CD4-positive, alpha-beta T cell treated with Interleukin-15 for 1 hour (primary cell): ENCODE measurements at places on chromosomes 1 and 21.

GRCh38 chr1:224922404-224923164 is 6.9 kb upstream of the DNAH14 start:
- no peak for DNase-seq

DNA sequence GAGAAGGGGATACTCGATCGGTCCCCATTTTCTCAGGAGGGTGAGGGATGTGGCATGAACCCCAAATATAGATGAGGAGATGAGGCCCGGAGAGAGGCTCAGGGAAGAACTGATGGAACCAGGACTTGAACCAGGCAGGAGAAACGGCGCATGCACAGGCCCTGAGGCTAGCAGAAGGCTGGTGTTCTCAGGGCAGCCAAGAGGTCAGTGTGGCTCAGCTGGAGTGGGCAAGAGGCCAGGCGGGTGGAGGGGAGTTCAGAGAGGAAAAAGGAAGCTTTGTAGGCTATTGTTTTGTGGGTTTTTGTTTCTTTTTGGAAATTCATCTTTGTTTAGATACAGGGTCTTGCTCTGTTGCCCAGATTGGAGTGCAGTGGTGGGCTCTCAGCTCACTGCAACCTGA is 122.0 kb downstream of the LACTBL1 start:
- no peak for DNase-seq

GRCh38 chr1:39890273-39890672 is 7.0 kb upstream of the TRIT1 start:
- no peak for DNase-seq

DNA sequence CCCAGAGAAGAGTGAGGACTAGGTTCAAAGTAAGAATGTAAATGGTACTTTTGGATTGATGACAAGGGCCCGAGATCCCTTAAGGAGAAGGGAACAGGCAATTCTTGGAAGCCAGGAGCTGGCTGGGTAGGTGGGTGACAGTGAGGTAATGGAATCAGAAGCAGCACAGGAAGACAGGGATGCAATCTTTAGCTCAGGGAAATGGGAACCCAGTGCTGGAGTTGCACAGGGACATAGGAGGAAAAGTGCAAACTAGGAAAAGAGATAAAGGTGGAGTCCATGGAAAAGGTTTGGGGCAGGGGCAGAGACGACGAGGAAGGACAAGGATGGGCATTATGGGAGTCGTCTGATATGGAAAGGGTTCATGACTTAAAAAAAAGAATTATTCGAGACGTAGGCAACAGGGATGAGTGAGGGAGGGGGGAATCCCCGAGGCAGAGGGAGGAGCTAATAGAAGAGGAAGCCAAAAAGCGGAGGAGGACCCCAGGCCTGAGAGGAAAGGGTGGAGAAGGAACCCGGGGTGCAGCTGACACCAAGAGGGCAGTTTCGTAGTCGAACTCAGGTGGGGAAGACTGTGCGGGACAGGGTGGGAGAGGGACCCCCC is 495 bp downstream of the PI4KB start:
- DNase-seq: peak; percentile 77

- peak; percentile 24 for DNase-seq
These were observed 27.2 kb downstream of the HSPG2 start for GRCh38 chr1:21909787-21910503.

DNA sequence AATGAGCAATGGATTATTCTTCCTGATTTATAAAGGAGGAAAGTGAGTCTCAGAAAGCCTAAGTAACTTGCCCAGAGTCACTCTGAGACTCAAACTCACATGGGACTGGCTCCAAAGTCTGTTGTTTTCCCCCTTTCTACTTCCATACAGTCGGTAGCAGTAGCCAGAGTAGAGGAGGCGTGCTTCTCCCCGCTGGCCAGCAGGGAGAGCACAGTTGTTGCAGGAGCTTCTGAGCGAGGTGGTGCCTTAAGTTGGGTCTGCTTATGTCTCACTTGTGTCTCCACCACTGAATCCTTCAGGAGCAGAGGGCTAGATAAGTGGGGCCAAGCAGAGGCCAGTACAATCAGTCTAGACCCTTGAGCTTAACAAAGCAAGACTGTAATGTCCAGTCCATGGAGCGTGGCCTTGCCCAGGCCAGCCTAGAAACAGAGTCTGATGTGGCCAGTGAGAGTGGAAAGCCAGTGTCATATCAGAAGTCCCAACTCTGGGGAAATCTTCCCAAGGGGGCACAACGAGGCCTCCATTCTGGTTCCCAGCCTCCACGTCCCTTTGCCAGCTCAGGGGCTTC is 181.9 kb downstream of the ZSCAN20 start:
- no peak for DNase-seq

GRCh38 chr1:93607814-93608186 is 73.8 kb downstream of the BCAR3 start:
- no peak for DNase-seq

GRCh38 chr1:34781071-34781843 is at the start of gene GJB3:
GJB3 (plus strand) TSS chr1:34781214; CDS start chr1:34784763, 3,549 bp downstream.
- no peak for DNase-seq

- no peak for DNase-seq
These were observed 105.1 kb downstream of the SEC16B start for GRCh38 chr1:177864538-177865305.

GRCh38 chr1:231028682-231029081 is 11.4 kb downstream of the FAM89A start:
- DNase-seq: no peak

- DNase-seq: no peak
These were observed 228.1 kb downstream of the C1orf94 start for GRCh38 chr1:34404804-34405203.

- no peak for DNase-seq
These were observed 383.9 kb downstream of the KIF26B start for GRCh38 chr1:245538671-245539070.

GRCh38 chr1:210232511-210233215 is at the start of gene SERTAD4:
SERTAD4 (plus strand) TSS chr1:210232796; CDS start chr1:210237961, 5,165 bp downstream.
- no peak for DNase-seq

GRCh38 chr21:30337772-30338171 is 278 bp upstream of the KRTAP27-1 start:
- no peak for DNase-seq

- no peak for DNase-seq
These were observed 125.2 kb downstream of the TYW3 start for GRCh38 chr1:74858136-74858535.

DNA sequence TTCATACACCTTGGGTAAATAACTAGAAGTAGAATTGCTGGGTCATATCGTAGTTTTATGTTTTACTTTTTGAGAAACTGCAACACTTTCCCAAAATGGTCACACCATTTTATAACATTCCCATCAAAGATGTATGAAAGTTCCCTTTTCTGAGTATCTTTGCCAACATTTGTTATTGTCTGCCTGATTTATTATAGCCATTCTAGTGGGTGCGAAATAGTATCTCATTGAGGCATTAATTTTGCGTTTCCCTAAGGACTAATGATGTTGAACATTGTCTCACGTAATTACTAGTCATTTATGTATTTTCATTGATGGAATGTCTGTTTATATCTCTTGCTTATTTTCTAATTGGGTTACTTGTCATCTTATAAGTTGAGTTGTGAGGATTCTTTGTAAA is 3.4 kb downstream of the PRKAA2 start:
- DNase-seq: no peak

DNA sequence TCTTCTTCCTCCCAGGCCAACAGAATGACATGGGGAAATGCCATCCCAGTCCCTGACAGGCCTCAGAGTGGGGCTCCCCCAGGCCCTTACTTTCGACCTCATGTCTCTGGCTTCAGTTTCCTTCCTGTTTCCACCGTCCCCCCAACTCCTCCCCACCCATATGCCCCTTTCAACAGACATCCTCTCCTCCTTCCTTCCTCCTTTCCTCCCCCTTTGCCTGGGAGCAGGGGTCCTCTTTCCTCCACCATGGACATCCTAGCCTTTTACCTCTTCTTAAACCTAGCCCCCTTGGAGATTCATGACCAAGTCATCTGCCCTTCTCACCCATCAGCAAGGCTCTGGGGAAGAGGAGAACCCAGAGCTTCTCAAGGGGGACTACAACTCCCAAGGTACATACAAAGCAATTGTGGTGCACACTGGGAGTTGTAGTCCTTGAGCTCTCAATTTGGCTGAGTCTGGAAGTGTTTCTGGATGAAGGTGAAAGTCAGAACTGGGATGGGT is 4.0 kb downstream of the ZBTB7B start:
- DNase-seq: peak; percentile 46

- DNase-seq: no peak
These were observed 93.0 kb downstream of the HLCS start for GRCh38 chr21:36873513-36873912.

DNA sequence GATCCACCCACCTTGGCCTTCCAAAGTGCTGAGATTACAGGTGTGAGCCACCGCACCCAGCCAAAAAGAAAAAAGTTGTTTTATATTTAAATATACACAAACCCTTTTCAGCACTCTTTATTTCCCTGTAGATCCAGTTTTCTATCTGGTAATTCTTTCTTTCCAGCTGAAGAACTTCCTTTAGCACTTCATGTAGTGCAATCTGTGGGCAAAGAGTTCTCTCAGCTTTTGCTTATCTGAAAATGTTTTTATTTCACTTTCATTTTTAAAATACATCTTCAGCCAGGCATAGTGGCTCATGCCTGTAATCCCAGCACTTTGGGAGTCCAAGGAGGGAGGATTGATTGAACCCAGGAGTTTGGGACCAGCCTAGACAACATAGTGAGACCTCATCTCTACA is 28.5 kb upstream of the HYI start:
- DNase-seq: no peak

GRCh38 chr1:89598450-89599331 is 34.2 kb upstream of the LRRC8C start:
- DNase-seq: no peak

DNA sequence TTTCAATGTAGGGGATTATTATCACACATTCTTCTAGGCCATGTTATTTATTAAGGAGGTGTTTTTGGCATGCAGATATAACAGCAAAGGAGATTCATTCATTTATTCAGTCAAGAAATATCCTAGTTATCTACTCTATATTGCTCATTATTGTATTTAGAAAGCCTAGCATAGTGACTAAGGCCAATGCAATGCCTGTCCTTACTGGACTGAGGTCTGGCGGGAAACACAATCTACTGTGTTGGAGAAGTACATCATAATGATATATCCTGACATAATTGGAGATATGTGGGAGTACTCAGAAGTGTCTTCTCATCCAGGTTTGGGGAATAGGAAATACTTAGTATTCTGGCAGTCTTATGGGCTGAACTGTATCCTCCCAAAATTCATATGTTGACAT is 421.5 kb upstream of the USP24 start:
- no peak for DNase-seq

DNA sequence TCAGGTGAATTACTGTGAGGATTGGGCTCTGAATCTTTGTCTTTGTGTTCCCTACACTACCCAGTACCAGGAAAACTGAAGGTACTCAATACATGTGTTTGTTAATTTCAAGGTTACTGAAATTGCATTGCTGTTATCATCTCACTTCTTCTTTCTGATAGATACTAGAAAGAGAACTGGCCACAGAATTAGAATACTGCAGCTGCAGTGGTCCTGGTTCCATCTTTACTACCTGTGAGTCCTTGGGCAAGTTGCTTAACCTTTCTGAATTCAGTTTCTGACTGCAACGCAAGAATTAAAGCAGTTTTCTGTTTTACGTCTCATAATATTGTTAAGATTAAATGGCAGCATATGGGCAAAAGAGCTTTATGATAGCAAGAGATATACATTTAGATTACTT is 263.5 kb downstream of the LMO4 start:
- DNase-seq: no peak

GRCh38 chr1:170146720-170147263 is 1.0 kb downstream of the NTMT2 start:
- no peak for DNase-seq

- DNase-seq: no peak
These were observed 15.0 kb downstream of the RHBG start for GRCh38 chr1:156384007-156384406.

- no peak for DNase-seq
These were observed 131.2 kb downstream of the AK5 start for GRCh38 chr1:77412820-77413530.

DNA sequence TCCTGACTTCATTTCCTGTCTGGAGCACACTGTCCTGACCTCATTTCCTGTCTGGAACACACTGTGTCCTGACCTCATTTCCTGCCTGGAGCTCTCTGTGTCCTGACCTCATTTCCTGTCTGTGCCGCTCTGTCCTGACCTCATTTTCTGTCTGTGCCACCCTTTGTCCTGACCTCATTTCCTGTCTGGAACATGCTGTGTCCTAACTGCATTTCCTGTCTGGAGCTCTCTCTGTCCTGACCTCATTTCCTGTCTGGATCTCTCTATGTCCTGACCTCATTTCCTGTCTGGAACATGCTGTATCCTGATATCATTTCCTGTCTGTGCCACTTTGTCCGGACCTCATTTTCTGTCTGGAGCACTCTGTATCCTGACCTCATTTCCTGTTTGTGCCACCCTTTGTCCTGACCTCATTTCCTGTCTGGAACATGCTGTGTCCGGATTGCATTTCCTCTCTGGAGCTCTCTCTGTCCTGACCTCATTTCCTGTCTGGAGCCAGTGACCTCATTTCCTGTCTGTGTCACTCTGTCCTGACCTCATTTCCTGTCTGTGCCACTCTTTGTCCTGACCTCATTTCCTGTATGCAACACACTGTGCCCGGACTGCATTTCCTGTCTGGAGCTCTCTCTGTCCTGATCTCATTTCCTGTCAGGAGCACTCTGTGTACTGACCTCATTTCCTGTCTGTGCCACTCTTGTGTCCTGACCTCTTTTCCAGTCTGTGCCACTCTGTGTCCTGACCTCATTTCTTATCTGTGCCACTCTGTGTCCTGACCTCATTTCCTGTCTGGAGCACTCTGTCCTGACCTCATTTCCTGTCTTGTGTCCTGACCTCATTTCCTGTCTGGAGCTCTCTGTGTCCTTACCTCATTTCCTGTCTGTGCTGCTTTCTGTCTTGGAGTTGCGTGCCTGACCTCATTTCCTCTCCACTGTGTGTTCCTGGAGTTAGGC is 27.6 kb downstream of the SKI start:
- peak; percentile 94 for DNase-seq

- DNase-seq: no peak
These were observed 749 bp downstream of the SDCCAG8 start for GRCh38 chr1:243256590-243256989.

DNA sequence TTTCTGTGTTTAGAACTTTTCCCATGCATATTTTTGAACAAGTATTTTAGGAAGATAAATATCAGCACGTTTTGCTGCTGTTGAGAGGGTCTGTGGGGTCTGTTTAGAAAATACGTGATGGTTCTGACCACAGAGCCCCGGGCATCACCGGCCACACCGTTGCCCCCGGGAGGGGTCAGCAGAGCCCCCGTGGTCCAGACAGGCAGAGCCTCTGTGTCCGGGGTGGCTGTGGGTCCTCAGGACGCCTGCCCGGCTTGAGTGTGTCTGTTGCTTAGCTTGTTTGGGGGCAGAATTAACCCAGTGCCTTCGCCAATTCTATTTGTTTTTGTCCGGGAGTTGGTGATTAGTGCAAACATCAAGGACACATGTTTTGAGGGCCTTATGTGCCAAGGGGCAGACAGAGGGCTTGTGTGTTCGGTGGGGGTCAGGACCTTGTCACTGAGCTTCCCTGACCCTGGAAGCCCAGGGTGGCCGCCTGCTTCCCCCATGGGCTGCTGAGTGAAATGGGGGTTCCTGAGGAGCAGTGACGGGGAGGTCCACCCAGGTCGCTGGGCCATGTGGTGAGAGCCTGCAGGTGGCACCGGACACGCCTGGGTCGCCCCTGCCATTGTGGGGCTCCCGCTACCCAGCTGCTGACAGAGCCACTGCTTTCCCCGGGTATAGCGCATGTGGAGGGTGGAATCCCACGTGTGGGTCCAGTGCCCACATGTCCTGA is 122.2 kb downstream of the SIK1 start:
- no peak for DNase-seq
